ENCODE measurements at places on chromosomes 3 and 15.

GRCh38 chr15:33561407-33561806 is 250.6 kb downstream of the RYR3 start:
- DNase-seq = no peak

GRCh38 chr3:143070977-143071551 is 48.5 kb upstream of the CHST2 start:
- no peak for DNase-seq

DNA sequence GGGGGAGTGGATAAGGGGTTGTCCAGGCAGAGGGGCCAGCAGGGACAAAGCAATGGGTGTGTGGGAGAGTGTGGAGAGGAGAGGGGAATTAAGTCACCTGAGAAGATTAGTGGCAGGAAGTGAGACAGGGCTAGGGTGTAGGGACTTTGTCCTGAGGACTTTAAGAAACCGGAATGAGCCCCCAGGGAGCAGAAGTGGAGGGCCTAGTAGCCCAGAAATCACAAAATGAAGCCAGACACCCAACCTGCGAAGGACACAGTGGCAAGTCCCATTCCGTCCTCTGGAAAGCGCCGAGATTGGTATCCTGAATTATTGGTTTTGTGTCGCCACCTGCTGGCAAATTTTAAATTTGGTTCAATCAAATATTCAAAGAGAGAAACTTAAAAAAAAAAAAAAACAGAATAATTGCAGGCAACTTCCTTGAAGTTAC is 78.0 kb upstream of the SLC25A36 start:
- DNase-seq = no peak

GRCh38 chr3:45865563-45865962 is 20.8 kb upstream of the CCR9 start:
- DNase-seq = no peak

- no peak for DNase-seq
These were observed 79.2 kb downstream of the SEMA5B start for GRCh38 chr3:122948408-122948807.

- DNase-seq = no peak
These were observed 61.3 kb downstream of the ABHD2 start for GRCh38 chr15:89149501-89150101.

GRCh38 chr3:10962481-10963036 is 30.0 kb upstream of the SLC6A1 start:
- DNase-seq = no peak

GRCh38 chr3:55013145-55013925 is 85.5 kb upstream of the LRTM1 start:
- DNase-seq = no peak

- DNase-seq = no peak
These were observed 97.8 kb downstream of the LARS2 start for GRCh38 chr3:45486136-45486535.

DNA sequence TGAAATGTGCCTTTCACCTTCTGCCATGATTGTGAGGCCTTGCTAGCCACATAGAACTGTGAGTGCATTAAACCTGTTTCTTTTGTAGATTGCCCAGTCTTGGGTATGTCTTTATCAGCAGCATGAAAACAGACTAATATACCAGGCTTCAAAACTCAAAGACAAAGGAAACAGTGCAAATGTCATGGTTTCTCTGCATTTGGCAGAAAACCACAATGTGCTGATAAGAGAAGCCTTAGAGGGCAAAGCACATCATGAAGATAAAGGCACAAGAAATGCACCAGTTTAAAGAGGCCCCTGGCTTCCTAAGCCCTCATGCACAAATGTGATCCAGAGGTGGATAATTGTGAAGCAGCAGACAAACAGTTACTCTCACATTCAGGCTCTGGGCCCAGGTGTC is 259.2 kb downstream of the CPNE4 start:
- no peak for DNase-seq

GRCh38 chr15:63350178-63350621 is 31.4 kb downstream of the CA12 start:
- DNase-seq = no peak

DNA sequence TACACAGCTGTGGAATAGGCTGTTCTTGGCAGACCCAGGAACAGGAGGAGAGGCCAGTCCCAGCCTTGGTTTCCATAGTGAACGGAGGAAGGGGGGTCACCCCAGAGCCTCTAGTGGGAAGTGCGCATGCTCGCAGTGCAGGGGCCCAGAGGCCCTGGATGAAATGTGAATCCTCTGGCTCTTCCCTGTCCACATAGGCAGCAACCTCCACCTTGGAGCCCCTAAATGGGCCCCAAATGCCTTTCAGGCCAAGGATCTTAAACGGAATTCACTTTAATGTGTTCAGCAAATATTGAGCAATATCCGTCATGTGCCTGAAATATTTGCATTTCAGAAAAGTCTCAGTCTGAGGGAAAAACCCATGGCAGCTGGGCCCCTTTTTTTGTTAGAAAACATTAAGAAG is 3.3 kb upstream of the NDN start:
- peak; percentile 72 for DNase-seq

DNA sequence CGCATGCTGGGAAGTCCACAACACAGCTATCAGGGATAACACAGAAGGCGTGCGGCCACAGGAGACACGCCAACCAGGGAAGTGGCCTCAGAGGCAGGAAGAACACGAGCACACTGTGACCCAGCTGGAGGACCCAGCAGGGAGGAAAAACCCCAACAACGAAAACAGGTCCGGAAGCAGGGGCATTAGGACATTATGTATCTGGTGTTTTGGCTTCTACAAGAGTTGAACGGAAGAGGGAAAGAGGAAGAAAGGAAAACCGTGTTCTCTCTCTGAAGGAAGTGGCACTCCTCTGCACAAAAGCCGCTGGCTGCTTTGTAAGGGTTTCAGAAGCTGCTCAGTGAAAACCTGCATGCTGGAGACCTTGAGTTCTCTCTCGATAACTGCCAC is 61.8 kb downstream of the HACD2 start:
- DNase-seq = peak; percentile 15

DNA sequence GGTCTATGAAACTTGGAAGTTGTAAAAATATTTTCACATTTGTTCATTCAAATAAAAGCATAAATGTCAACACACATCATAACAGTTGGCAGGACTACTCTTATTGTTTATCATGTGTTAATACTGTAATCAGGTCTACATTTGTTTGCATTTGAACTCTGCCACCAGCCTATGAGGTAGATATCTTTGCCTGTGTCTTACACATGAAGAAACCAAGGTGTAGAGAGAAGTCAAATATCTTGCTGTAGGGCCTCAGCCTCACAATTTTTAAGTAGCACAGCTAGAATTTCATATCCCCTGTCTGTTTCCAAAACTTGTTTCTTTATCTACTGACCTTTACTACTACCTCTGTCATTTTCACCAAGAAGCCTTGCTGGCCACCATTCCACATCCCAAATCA is 161.9 kb downstream of the ZIC4 start:
- no peak for DNase-seq

- DNase-seq = no peak
These were observed 574.8 kb downstream of the AGBL1 start for GRCh38 chr15:86654501-86654900.

DNA sequence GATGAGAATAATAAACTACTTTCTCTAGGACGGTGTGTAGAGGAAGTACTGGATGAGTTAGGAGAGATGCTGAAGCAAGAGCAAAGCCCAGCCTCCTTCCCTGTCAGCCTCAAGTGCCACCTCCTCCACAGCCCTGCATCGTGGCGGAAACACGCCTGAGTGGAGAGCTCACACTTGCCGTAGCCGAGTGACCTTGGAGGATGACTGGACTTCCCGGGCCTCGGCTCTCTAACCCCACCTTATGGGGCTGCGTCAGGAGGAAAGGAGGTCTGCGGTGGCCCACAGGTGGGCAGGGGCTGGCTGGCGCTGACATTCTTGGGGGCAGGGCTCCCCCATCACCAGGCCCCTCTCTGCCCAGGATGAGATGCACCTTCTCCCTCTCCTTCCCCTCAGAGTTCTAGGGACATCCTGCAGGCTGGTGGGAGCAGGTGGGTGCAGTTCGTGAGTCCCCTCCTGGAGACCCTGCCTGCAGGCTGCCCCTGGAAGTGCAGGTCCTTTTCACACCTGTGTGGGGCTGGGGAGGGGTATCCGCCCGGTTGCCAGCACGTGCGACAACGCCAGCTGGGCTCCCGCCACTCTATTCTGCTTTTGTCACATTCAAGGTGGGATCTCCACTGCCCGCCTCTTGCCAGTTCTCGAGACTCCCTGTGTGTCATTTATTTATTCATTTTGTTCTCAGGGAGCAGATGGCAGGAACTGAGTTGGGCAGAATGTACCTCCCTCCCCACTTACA is 175.2 kb downstream of the MEGF11 start:
- DNase-seq = no peak

GRCh38 chr3:76566211-76566534 is 473.7 kb upstream of the ROBO2 start:
- no peak for DNase-seq

DNA sequence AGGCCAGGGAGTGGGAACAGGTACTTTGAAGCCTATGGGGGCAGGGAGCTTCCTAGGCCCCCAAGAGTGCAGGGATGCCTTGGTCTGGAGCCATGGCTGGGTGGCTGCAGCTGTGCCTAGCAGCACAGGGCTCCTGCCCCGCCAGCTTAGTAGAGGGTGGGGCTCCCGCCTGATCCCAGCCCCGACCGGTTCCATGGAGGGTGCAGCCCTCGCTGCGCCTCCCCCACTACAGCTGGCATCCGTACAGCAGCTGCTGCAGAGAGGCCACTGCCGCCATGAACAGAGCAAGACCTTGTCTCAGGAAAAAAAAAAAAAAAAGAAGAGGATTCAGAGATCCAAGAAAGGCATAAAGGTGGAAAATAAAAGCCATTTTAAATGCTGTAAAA is 277.2 kb downstream of the UBE2E2 start:
- DNase-seq = peak; percentile 94

- DNase-seq = peak; percentile 96
These were observed 1.9 kb upstream of the NLGN1 start for GRCh38 chr3:173395412-173396181.

GRCh38 chr3:16849795-16850194 is 35.0 kb upstream of the PLCL2 start:
- DNase-seq = no peak

DNA sequence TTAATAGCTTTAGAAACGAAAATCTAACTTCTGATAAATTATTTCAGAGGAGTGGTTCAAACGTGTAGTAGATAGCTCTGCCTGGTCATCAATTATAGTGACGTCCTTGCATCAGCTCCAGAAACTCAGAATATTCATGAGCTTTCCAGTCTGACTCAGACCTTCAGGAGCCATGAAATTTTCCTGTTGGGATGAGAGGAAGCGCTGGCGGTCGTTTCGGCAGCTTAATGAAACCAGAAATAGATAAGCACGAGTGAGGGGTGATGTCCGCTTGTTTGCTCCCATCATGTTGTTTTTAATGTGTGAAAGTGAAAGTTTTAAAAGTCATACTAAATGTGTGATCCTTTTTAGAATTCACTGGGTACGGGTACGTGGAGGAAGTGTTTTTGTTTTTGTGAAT is 141.1 kb downstream of the PGPEP1L start:
- no peak for DNase-seq

DNA sequence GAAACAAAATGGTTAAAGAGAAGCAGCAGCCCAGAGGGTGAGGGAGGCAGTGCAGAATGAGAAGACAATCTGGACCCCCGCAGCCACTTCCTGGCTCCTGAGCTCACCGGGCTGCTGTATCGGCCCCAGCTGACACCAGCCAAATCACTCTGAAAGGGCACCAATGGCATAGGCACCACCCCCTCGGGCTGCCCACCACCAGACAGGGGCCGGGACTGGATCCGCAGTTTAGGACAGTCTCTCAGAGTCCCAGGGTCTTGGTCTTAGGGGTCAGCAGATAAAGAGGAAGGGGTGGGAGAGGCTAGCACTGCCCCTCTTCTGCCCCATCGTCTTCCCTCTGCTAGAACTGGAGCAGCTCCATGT is 17.9 kb upstream of the EHD4 start:
- no peak for DNase-seq

All from head of caudate nucleus (tissue), 42 donors.